ENCODE measurements at places on chromosomes 7 and 10.

GRCh38 chr7:10889266-10889898 is 84.3 kb upstream of the PHF14 start:
- DNase-seq: peak; percentile 6

GRCh38 chr10:78471326-78471722 is 437.7 kb downstream of the RPS24 start:
- no peak for DNase-seq

DNA sequence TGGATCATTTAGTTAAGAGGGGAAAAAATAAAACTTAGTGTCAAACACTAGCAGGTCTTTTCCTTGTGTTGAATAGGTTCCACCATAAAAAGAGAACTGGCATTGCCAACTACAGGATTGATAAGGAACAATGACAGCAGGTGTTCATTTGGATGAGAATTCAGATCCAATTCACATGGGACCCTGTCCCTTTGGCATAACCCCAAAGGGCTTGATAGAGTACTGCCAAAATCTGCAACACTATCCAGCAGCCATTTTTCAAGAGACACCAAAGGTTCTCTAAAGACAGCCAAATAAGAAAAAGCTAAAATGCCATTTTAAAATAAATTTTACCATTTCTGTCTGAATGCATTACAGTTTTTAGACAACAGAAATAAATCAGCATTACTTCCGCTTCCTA is 422.3 kb downstream of the DGKB start:
- DNase-seq: no peak

GRCh38 chr7:40204581-40204980 is 69.8 kb downstream of the SUGCT start:
- DNase-seq: no peak

GRCh38 chr7:151782598-151783448 is 94.1 kb downstream of the PRKAG2 start:
- DNase-seq: peak; percentile 68

GRCh38 chr7:33721895-33722294 is 183.4 kb upstream of the BMPER start:
- no peak for DNase-seq

GRCh38 chr7:55500117-55500756 is 72.1 kb downstream of the VOPP1 start:
- DNase-seq: no peak
